ENCODE measurements at places on chromosomes 2 and 18.

- DNase-seq = no peak
Measured at GRCh38 chr2:224513991-224514390, 71.2 kb downstream of the CUL3 start.

DNA sequence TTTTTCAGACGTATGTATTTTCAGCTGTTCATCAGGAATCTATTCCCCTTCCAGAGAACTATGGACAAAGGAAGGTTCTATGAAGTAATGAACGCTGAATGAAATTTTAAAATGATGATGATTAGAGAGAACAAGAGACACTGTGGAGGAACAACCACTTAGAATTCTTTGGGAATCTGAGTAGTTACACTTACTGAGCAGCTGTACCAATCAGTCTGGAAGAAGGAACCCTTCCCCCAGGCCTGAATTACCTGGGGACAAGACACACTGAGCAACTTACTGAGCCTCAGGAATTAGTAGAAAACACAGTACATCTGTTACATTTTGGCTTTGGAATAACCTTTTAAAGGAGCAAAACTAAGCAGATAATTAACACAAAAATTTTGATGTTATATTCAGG lies 1.9 kb downstream of the MSTN start:
- DNase-seq = no peak

- peak; percentile 16 for DNase-seq
Measured at GRCh38 chr18:70116949-70117348, 88.5 kb downstream of the RTTN start.

- DNase-seq = peak; percentile 47
Measured at GRCh38 chr18:56721491-56721890, 70.3 kb downstream of the WDR7 start.

DNA sequence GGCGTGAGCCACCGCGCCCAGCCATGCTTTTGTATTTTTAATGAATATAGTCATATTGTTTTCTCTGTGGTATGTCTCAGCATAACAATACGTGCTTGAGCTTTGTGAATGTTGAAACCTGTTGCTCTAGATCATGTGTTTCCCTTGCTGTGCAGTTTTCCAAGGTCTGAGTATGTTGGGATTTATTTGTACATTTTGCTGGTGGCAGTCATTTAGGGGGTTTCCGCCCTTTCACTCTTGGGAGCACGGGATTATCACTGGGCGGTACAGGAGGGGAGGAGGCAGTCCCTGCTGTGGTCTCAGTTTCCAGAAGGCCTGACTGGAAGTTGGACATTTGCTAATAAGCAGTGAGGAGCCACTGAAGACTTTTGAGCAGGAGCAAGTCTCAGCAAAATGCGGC lies 24.9 kb upstream of the CATIP start:
- DNase-seq = no peak

- no peak for DNase-seq
Measured at GRCh38 chr2:238489896-238490295, 63.2 kb downstream of the ASB1 start.

- no peak for DNase-seq
Measured at GRCh38 chr2:171822525-171823322, 71.3 kb downstream of the SLC25A12 start.
